ENCODE measurements at places on chromosomes 13 and 19.
A peak's percentile ranks its signal among the peaks of the same experiment; 100 is the strongest.

GRCh38 chr13:22235950-22236290 lies 565.0 kb downstream of the FGF9 start:
- DNase-seq, result no peak

- no peak for DNase-seq
Observed at GRCh38 chr13:49368688-49369087, 75.2 kb downstream of the CAB39L start.

DNA sequence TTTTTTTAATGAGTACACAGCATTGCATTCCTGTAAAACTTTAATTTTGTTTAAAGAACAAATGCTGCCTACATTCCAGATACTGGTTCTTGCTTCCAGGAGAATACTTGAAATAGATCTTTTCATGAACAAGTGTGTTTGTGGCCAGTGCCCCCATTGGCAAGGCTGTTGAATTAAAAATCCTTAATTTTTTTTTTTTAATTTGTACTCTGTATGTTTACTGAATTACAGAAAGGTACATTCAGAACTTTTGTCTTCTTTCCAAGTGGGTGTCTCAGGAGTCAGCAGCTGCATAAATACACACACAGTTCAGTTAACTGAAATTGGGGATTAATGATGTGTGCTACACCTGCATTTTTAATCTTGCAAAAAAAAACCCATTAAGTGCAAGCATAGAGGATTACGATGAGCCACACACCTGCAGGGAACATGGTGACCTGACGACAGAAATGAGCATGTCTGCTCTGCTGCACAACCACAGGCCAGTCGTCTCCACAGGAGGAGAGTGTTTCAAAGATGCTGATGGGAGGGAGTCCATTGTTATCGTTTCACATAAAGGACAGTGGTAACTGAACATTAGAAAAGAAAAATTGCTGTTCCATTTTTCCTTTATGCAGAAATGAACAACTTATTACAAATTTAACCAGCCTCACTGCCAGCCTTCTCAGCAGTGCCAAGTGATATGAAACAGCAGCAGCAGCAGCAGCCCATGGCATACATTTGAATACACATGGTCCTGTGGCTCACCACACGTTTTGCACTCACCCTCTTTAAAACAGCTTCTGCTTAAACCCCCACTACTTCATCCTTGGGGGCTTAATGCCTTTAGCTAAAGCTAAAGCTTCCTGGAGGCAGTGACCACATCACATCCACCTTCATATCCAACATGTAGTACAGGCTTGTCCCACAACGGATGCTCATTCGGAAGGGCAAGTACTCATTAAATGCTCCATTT lies 72.3 kb upstream of the RFC3 start:
- no peak for DNase-seq

DNA sequence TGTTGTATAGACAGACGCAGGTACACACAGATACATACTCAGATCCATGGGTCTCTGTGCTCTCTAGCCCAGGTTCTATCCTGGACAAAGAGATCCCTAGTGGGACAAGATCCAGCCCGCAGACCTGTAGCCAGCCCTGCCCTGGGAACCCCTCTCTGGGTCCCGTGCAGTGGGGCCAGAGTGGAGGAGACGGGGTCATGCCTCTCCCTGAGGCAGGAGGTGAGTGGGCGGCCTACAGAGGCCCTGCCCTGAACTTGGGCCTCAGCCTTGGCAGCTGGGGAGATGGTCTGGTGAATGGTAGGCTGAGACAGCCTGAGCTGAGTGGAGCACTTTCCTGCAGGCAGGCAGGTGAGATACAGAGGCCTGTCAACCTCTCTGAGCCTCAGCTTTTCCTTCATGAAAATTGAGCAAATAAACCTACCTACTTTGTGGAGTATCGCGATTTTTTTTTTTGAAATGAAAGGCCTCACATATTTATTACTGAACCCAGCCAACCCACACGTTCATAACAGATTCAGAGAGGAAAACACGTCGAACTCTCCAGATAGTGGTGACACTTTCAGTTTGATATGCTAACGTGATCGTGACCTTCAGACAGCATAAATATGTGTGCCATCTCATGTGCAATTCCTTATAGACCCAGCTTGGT lies 3.4 kb upstream of the JUND start:
- DNase-seq, result no peak

- no peak for DNase-seq
Observed at GRCh38 chr13:22091971-22092300, 421.1 kb downstream of the FGF9 start.

- DNase-seq, result no peak
Observed at GRCh38 chr19:2636141-2636896, 66.2 kb downstream of the GNG7 start.

DNA sequence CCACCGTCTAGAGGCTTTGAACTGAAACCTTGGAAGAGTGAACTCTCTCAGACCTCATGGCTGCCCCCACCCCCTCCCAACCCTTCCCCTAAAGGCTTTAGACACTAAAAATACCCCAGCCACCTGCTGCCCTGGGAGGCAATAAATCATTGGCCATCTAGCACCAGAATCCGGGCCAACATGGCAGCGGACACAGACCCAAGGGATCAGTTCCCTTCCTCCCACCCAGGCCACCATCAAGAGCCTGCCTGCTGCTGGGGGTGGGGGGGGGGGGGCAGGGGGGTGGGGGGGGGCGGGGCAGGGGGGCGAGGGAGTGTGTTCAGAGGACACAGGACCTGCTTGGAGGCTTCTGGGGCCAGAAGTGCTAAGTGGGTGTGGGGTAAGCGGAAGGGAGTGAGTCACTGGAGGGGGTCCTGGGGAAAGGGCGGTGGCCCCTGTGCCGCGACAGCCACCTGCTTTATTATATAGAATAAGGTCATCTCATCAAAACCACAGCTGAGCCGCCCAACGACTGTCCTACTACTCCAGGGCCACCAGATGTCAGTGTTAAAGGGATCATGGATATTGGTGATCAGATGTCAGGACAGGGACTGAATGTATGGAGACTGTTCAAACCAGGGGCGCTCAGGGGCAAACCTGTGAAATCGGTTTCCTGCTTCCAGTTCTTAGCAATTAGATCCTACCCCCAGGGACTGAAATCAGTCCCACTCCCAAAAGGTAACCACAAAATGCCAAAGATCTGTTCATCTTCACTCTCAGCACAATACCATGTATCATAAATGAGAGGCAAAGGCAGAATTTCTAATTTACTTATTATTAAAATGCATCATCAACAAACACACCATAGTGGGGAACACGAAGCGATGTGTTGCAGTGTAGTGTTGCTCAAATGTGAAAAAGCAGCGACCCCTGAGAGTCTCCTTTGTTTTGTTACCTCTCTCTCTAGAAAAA lies 24.3 kb downstream of the ARL11 start:
- DNase-seq, result no peak

DNA sequence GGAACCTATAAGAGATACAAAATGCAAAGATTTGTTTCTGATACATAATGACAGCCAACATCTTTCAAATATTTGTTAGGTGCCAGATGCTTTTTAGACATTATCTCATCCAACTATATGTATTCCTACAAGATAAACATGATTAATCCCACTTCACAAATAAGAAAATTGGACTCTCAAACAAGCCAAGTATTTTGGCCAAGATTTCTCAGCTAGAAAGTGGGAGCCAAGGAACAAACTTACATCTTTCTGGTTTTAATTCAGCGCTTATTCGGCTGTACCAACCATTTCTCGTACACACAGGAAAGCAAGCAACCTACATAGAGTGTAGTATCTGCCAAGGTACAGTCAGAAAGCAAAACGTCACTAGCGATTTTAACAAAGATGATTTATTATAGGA lies 85.7 kb upstream of the SERP2 start:
- no peak for DNase-seq

- DNase-seq, result no peak
Observed at GRCh38 chr19:35945121-35945790, 9.1 kb downstream of the LRFN3 start.

DNA sequence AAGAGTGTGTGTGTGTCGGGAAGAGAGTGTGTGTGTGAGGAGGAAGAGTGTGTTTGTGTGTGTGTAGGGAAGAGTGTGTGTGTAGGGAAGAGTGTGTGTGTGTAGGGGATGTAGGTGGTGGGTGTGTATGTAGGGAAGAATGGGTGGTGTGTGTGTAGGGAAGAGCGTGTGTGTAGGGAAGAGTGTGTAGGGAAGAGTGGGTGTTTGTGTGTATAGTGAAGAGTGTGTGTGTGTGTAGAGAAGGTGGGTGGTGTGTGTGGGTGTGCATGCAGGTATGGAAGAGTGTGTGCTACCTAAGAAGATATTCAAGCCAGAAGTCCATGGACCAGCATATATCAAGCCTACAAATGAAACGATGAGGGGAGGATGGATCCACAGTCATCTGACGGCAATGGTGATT lies 265.8 kb downstream of the FGF9 start:
- no peak for DNase-seq

GRCh38 chr19:584240-585001 lies 5.3 kb upstream of the HCN2 start:
- no peak for DNase-seq

DNA sequence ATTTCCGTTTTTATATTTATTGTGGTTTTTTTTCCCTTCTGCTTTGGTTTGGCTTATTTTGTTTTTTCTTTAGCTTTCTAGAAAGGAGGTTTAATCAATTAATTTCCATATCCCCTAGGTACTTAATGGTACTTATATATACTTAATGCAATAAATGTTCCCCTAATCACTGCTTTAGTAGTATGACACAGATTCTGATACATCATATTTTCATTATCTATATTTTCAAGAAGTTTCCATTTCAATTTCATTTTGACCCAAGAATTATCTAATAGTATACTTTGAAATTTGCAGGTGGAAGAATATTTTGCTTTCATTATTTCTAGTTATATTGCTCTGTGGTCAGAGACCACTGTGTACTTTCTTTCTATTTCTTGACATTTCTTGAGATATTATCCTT lies 66.6 kb upstream of the STK24 start:
- DNase-seq, result no peak

DNA sequence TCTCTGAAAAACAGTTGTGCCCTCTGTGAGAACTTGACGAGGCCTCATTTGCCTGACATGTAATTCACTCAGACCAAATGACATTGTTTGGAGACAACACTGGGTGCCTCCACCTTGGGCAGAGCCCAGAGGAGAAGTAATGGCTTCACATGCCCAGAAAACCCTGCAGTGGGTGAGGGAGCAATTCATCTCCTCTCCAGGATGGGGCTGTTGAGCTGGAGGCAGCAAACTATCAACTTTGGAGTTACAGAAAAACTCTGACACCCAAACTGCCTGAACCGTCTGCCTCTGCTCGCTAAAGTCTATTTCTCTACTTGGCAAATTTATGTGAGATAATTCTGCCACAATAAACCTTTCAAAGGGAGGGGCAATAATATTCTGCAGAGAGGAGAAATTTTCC lies 146.9 kb downstream of the DCLK1 start:
- DNase-seq, result no peak

DNA sequence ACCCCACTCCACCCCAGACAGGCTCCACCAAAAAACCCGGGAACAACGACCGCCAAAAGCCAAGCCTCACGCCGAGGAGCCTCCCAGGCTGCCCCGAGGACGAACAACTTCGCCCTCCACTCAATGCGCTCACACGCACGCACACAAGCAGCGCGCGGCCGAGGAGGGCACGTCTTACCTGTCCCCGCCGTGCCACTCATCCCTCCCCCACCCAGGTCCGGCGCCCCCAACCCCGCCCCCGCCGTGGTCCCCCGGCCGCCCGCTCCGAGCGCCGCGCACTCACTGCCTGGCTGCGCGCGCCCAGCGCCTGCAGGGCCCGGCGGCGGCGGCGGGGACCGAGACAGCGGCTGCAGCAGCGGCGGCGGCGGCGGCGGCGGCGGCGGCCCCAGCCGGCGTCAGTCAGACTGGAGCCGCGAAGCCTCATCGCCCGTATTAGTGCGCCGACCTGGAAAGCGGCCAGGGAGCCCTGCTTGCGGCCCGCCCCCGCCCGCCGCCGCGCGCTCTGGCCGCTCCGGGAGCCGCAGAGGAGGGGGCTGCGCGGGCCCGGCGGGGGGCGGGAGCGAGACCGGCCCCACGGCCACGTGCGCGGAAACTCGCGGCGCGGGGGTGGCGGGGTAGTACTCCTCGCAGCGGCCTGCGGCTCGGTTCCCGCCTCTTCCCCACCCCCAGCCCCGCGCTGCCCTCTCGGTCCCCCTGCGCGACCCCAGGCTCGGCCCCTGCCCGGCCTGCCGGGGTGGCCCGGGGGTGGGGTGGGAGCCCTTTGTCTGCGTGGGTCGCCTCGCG lies at the start of gene SMAD9:
Gene SMAD9 (minus strand): TSS at position 406 of the 783 bp plus-strand sequence. CDS start 40,549 bp downstream, outside the sequence.
- no peak for DNase-seq

DNA sequence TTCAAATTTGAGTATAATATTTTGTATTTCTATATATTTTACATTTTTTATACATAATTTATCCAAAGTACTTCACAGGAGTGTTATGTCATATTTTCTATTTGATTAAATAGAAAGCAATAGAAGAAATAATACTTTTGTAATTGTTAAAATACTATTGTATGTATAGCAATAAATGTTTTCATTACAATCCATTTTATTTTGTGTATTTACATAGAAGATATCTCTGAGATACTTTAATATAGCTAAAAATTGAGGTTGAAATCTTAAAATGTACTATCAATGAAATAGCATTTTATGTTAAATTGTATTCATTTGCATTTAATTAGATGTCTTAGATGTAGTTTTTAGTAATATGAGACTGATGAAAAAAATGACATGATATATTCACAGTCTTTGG lies 1109.6 kb upstream of the MIR17HG start:
- no peak for DNase-seq

- DNase-seq, result peak; percentile 63
Observed at GRCh38 chr19:35869327-35870123, 1.2 kb downstream of the APLP1 start.

GRCh38 chr13:109744512-109745051 lies 41.8 kb downstream of the IRS2 start:
- no peak for DNase-seq
